ENCODE measurements at places on chromosomes 5 and 9.

- no peak for DNase-seq
Observed at GRCh38 chr9:3441197-3441816, 84.5 kb downstream of the RFX3 start.

GRCh38 chr5:169764018-169764378 lies 126.9 kb downstream of the DOCK2 start:
- DNase-seq, result no peak

- no peak for DNase-seq
Observed at GRCh38 chr5:171226864-171227263, 82.2 kb upstream of the TLX3 start.

- DNase-seq, result no peak
Observed at GRCh38 chr5:76763136-76763535, 47.2 kb downstream of the F2R start.

DNA sequence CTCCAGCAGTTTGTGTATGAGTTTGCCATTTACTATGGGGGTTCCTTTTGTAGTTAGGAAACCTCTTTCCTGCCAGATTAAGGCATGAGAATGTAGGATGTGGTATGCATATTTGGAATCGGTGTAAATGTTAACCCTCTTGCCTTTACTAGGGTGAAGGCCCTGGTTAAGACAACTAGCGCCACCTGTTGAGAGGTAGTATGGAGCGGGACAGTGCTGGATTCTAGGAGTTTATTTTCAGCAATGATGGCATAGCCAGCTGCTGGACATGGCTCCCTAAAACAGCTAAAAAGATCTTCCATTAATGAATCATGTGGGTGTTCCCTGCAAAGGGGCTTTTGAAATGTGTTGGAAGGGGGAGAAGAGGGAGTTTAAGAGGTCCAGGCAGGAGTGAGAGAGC lies 30.7 kb upstream of the GPX3 start:
- DNase-seq, result no peak

GRCh38 chr5:2562036-2562435 lies 189.4 kb downstream of the IRX2 start:
- DNase-seq, result no peak

DNA sequence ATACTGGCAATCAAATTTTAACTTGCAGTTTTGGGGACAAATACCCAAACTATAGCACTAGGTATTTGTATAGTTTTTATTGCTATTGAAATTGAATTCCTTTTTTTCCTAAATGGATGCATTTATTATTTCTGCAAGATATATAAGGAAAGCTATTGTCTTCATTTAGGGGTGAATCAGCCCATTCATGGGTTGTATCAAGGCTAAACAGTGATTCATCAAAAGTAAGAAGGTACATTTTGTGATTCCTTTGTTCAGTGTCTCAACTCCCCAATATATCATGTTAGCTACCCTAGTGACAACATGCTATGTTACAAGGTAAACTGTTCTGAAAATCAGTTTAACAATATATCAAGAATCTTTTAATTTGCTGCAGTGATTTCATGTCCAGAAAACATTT lies 185.7 kb downstream of the PLK2 start:
- no peak for DNase-seq

- DNase-seq, result no peak
Observed at GRCh38 chr9:106860721-106861639, 2.0 kb upstream of the ZNF462 start.

DNA sequence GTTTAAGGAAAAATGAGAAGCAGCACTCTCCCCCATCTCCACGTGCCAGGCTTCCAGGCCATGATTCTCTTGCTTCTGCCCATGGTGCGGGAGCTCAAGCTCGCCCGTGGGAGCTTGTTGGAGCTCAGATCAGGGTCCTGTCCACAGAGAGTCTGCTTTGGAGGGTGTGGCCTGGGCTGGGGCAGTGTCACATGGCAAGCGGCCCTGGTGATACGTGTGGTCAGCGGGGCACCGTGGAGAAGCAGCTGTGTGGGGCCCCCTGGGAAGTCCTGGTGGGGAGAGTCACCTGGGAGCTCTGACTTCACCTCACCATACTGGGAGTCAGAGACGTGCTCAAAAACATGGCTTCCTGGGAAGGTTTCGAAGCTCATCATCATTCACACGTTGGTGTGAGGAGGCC lies 275.3 kb downstream of the GADD45G start:
- no peak for DNase-seq

DNA sequence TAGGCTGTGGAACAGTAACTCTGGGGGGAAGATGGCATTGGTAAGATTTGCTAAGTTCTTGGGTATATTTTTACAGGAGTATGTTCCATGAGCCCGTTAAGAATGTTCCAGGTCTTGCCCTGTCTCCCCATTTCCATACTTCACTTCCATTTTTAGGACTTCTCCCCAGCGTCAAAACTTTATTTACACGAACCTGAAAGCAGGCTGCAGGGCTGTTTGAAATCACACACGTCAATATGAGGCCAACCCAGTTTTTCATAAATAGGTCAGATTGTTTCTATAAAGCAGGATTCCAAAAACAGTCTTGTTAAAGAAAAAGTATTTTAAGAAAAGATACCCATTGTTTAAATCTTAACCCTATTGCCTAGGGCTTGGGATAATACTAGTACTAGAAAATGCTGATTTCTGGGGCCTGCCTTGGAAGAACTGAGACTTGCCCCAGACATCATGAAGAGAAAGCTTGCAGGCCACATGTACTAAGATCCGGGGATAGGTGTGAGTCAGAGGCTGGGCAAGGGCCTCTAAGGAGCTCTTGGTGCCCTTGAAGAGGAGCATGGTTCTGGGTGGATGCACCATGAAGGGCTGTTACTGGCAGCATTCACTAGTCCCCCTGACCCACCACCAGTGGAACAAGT lies 24.2 kb downstream of the TRIO start:
- no peak for DNase-seq

DNA sequence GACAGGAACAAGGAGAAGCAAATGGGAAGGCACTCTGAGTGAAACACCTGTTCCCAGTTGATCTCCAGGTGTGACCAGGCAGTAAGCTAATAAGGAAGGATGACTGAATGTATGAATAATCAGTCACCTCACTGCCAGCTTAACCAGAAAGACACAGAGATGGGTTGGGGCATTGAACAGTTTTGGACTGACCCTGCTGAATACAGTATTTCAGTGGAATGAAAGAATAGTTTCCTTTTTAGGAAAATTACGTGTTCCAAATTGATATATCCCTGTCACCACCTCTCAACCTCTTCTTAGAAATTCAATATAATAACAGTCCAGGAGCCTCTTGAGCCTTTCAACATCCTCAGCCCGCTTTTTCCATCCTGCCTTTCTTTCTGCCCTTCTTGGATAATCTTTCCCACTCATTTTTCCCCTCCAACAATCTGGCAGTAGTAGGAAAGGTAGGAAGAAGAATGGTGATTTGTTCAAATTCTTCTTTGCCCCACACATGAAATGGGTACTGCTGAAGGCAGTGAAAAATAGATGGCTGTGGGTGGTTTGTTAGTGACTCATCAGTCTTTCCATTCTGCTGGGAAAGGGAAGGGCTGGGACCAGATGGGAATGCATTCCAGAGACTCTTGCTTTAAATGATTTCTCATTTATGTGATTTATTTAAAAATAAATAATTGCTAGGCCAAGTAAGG lies 117.9 kb downstream of the ZSWIM6 start:
- no peak for DNase-seq

DNA sequence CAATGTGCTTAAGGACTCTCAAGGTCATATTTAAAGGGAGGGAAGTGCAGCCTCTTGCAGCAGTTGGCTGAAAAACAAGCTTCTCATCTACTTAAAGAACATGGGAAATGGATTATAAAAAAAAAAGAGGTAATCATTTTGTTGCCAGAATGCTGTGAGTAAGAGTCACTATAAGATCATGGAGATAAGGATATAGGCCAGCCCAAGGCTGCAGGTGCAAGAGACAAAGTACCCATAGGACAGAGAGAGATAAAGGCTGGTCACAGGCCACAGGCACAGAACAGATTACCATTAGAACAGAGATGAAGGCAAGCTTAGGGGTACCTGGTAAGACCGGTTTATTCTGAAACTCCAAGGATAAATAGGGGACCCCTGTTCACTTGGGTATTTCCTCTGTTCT lies 70.5 kb downstream of the CDKN2A start:
- DNase-seq, result no peak

- no peak for DNase-seq
Observed at GRCh38 chr9:3848445-3849114, 322.8 kb upstream of the RFX3 start.

DNA sequence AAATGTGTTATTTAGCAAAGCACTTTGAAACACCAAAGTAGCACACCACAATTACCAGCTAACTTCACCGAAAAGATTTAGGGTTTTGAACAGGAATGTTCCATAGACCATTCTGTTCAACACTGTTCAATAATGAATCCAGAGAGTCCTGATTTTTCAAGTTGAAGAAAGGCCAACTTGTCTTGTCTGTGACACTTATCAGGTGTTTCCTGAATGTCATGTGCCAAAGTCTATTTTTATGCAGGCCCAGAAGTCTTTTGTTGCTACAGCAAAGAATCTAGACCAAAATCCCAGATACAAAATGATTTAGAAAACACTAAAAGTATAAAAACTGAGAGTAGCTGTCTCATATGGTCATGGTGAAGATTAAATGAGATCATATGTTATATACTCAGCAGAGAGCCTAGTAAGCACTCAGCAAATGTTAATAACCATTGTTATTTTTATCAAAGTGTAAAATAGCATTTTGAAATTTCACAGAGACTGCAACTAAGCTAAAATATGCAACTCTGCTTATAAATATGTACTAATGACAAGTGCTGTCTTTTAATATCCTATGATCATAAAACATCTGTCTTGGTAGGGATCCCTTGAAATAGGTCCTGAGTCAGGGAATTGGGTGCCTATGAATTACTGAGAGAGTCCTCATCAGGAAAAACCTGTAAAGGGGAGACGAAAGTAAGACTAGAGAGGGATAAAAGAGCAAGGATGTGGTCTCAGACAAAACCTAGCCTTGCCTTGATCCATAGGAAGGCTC lies 122.4 kb upstream of the SLC12A2 start:
- no peak for DNase-seq

GRCh38 chr9:114388357-114388682 lies 538 bp upstream of the AKNA start:
- DNase-seq, result no peak

Measured in activated CD4-positive, CD25-positive, alpha-beta regulatory T cell (primary cell).